Stimulated activated CD4-positive, alpha-beta T cell treated with anti-CD3 and anti-CD28 coated beads, Interleukin-1b, Interleukin-23, amount 100 ng/mL, for 24 hours (primary cell): ENCODE measurements at places on chromosomes 3 and 15.

- DNase-seq = peak; percentile 1
Observed at GRCh38 chr3:192188218-192188835, 539.0 kb downstream of the FGF12 start.

- DNase-seq = no peak
Observed at GRCh38 chr15:34652726-34653033, 69.2 kb upstream of the GOLGA8B start.

DNA sequence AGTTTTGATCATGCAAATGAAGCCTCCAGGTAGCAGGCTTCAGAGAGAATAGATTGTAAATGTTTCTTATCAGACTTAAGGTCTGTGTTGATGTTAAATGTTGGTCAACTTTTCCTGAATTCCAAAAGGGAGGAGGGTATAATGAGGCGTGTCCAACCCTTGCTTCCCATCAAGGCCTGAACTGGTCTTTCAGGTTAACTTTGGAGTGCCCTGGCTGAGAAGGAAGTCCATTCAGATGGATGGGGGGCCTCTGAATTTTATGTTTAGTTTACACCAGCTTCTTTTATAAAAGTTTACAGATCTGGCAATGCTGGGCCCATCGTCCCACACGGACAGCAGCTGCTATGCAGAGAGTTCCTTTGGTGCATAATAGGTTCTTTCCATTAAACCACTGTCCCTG is 8.9 kb downstream of the CCDC13 start:
- no peak for DNase-seq

DNA sequence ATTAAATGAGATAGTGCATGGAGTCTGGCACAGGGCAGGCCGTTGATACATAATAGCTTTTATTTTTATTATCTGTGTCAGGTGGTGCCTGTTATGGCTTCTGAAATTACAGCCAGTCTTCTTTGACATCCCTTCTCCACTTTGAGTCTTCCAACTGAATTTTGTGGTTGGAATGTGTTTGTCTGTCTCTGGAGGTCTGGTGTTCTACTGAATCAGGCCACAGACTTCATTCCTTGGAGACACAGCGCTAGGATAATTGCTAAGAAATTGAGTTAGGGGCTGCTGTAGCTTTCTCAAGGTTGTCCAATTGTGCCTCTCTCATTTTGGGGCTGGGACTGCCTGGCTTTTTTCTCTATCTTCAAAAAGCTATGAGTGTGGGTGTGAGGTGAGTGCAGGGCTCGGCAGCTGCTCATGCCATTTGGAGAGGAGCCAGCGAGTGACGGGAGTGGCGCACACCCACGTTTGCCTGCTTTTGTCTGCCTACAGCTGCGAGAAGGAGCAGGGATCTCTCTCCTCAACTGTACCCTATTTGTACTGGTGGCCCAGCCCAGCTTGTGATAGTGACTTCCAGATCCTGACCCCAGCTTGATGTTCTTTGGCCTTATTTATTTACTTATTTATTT is 49.8 kb upstream of the SYN2 start:
- DNase-seq = no peak

DNA sequence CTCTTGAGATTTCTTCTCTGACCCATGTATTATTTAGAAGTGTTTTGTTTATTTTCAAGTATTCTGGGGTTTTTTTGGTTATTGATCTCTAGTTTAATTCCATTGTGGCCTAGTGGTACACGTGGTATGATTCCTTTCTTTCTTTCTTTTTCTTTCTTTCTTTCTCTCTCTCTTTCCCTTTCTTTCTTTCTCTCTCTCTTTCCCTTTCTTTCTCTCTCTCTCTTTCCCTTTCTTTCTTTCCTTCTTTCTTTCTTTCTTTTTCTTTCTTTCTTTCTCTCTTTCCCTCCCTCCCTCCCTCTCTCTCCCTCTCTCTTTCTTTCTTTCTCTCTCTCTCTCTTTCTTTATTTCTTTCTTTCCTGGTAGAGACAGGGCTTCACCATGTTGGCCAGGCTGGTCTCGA is 85.7 kb upstream of the UBE2E1 start:
- DNase-seq = no peak

DNA sequence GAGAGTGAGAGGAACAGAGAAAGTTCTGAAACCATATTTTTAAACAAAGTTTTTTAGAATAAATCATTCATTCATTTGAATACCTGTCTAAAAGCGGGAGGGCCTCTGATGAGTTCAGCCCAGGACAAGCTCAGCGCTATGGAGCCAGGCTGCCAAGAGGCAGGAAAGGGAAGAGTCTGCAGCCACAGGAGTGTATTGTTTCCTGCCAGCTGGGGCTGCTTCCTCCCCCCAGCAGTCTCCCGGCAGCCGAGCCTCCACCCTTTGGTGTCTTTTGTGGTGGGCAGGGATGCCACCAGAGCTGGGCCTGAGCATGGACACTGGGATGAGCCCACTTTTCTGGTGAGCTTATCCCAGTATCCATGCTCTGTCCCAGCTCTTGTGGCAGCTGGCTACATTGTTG is 199.5 kb upstream of the TPRG1 start:
- no peak for DNase-seq

DNA sequence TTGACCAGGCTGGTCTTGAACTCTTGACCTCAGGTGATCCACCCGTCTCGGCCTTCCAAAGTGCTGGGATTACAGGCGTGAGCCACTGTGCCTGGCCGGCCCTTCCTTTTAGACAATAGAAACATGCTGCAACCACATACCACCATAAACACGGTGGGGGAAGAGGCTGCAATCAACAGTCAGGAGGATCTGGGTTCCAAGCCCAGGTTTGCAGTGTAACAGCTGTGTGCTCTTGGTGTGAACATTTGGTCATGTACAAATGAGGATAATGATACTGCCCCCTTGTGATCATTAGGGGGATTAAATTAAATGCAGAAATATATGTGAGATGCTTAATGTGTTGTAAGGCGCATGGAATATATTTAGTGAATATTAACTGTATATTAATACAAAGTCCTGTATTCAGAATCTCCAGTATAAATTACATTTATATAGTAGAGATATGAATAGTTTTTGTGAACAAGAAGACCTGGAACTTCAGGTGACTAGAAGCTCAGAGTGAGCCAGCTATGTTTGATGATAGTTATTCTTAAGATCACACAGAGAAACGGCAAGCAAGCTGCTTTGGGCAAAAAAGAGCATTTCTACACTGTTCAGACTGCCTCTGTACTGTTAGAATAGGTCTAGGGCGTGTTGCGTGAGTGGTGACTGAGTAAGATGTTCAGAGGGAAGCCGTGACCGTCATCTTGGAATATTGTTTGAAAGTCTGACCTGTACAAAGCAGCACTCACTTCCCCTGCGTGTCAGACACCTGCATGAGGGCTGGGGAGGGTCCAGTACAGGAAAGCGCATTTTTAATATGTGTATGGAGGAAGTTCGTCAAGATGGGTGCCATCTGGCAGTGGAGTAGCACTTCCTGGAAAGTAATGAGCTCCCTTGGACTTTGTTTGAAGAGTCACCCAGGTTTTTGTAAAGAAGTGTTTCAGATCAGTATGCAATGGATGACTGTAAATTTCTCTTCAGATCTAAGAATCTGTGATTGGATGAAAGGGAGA is 125.8 kb downstream of the PGPEP1L start:
- no peak for DNase-seq

DNA sequence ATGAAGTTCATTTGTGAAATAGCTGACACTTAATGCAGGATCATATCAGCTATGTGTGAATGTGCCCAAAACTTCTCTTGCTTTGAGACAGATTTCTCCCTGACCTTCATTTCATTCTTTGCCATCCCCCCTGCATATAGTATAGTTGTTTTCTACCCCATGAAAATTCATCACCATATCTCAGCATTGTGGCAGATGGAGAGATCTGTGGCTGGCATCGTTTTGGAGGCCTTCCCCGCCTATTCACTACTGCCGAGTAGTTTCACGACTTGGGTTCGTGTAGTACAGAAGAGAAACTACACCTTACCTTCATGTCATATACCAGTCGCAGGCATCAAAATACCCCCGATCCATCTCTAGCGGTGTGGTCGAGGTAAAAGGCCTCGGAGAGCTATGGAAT is 66.2 kb upstream of the SELENOK start:
- DNase-seq = no peak

DNA sequence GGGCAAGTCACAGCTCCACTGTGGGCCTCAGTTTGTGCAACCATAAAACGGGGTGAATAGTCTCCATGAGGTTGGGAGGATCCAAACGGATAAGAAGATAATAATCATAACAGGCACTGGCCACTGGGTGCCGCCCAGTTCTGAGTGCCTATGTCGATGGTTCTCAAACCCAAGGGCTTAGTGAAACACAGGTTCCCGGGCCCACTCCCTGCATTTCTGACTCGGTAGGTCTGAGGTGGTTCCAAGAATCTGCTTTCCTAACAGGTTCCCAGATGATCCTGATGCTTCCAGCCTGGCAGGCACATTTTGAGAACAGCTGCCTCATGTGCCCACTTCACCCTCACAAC is 21.2 kb downstream of the ALS2CL start:
- no peak for DNase-seq

GRCh38 chr15:74243431-74243830 is 7.3 kb downstream of the CCDC33 start:
- DNase-seq = no peak

DNA sequence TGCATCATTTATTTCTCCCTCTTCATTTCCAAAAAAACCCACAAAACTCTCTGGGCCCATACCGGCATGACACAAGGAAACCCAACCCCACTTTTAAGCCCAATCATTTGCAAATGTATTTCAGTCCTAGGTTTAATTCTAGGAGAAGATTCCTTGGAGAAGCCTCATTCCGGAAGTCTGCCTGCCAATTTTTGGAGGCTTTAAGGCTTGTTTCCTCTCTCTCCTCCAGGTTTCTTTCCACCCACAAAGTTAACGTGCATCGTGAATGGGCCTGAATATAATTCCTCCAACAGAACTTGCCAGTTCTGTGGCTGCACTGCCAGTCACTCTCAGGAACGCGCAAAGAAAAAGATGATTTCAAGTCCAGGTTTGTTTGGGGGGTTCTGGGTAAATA is 69.9 kb upstream of the FOXP1 start:
- no peak for DNase-seq

- no peak for DNase-seq
Observed at GRCh38 chr15:34329006-34329405, 8.6 kb downstream of the SLC12A6 start.

GRCh38 chr3:174533286-174533685 is 325.8 kb upstream of the NAALADL2 start:
- no peak for DNase-seq

DNA sequence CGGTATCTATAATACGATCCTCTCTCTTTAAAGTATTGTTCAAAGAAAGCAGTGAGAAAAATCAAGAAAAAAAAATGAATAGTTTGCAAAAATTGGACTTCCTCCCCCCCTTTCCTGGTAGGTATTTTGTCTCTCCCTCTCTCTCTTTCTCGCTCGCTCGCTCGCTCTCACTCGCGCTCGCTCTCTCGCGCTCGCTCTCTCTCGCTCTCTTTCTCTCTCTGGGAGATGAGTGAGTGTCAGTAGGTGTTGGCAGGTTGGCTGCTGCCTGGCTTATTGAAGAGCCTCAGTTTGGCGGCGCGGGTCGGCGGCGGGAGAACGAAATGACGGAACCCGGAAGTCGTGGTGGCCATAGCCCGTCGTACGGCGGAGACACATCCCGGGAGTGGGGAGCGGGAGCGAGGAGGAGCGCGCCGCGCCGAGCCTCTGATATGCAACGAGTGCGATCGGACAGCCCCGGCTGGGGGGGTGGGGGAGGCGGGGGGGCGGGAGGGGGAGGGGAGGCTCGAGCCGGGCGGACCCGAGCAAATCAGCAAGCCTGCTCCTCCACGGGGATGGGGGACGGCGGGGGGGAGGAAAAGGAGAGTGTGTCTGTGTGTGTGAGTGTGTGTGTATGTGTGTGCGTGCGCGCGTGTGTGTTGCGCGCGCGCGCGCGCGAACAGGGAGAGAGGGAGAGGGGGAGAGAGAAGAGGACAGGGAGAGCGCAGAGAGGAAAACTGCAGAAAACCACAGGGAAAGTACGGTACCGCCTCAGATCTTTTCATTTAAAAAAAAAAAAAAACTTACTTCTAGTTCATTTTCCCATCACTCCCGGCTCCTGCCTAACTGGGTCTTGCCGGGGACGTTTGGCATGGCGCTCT is at the start of gene MEIS2:
TSS of gene MEIS2 (minus strand) at position 441 of the 857 bp plus-strand sequence. CDS start 1,083 bp downstream, outside the sequence.
- DNase-seq = no peak

DNA sequence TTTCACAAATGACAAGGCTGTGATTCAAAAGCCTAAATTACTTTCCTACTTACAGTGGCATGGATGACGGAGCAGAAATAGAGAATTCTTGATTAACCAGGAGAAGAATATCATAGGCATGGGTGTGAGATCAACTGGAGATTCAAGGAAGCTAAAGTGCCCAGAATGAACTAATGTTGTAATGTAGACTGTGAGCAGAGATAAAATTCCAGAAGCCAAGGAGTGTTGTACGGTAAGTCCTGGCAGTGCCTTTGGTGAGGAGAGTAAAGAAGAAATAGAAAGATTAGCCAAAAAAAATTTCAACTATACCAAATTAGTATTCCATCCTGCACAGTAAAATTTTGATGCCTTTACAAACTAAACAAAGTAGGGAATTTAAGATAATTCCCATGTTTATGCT is 75.9 kb downstream of the ZBTB20 start:
- no peak for DNase-seq

DNA sequence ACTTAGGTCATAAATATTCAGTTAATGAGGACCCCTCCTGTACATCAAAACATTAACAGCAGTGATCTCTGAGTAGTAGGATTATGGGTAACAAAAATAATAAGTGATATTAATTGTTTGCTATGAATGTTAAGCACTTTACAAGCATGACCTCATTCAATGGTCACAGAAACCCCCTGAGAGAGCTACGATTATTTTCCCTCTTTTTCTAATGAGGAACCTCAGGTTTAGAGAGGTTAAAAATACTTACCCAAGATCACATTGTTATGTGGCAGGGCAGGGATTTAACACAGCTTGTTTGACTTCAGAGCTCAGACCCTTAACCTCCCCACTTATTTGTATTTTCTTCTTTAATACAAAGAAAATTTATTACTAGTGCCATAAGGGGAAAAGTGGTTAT is 228.2 kb downstream of the TBL1XR1 start:
- DNase-seq = no peak

DNA sequence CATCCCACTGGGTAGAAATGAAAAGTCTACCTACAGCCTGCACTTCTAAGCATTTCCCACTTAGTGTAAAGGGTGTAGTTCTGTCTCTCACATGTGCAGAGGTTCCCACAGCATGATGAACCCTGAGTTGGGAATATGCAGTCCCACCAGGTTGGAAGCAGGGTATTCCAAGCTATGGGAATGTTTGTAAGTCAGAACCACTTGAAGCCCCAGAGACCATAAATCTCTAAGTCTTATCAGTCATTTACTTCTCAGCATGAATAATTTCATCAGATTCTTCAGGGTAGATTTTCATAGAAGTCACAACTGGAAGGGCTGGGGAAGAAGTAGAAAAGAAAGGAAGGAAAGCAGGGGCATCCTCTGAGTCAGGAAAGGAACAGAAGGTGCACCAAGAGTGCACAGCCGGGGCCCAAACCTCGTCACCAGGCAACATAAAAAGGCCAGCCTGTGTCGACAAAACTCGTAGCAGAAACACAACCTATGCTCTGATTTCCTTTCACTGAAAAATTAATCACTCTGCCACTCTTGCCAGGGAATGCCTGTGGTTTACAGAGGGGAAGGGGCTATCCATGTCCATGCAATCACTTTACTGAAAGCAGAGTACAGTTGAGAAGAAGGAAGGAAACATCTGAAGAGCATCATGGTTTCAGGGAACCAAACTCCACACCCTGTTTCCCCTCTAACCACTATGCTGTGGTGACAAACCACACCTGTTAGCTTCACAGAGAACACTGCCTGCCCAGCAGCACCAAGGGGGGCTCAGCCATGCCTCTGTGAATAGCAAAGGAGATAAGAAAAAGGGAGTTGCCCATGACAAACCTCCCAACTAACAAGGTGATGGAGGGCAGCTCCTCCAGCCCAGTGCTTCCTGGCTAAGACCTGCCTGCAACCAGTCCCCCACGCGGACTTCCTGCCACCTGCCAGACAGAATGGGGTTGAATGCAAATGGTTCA is 40.5 kb downstream of the SH3BP5 start:
- DNase-seq = no peak

GRCh38 chr3:12630292-12630691 is 33.6 kb downstream of the RAF1 start:
- no peak for DNase-seq
